Transverse colon (tissue), 4 donors: ENCODE measurements at places on chromosomes 1 and 21. TPM values are rescaled to one million over a fixed set of nuclear protein-coding genes. Genes with fewer than 3 reads are reported as not detected.

APOBEC4 gene
- total RNA-seq, result 0.14 TPM

MXRA8 gene
- total RNA-seq, result 46.5 TPM

CLCA2 gene
- total RNA-seq, result not detected

SPAG17 gene
- not detected for total RNA-seq

KRTAP12-2 gene
- total RNA-seq, result not detected

OR2L2 gene
- 0.16 TPM for total RNA-seq

SLC44A3 gene
- total RNA-seq, result 60.5 TPM

- H3K27me3 ChIP-seq, result no peaks in the 10 kb centered on the region
- no peak overlapping the region for H3K4me3 ChIP-seq
- H3K36me3 ChIP-seq, result no peaks in the 10 kb centered on the region
These were observed 30.8 kb downstream of the RHEX start for GRCh38 chr1:206083750-206084149.

GRCh38 chr21:42269386-42269785, 45.8 kb downstream of the TFF3 start:
- H3K4me3 ChIP-seq, result no peak overlapping the region
- H3K36me3 ChIP-seq, result no peaks in the 10 kb centered on the region
- H3K27ac ChIP-seq, result no peak overlapping the region
- no peak for DNase-seq
- no peaks in the 10 kb centered on the region for H3K27me3 ChIP-seq

DNA sequence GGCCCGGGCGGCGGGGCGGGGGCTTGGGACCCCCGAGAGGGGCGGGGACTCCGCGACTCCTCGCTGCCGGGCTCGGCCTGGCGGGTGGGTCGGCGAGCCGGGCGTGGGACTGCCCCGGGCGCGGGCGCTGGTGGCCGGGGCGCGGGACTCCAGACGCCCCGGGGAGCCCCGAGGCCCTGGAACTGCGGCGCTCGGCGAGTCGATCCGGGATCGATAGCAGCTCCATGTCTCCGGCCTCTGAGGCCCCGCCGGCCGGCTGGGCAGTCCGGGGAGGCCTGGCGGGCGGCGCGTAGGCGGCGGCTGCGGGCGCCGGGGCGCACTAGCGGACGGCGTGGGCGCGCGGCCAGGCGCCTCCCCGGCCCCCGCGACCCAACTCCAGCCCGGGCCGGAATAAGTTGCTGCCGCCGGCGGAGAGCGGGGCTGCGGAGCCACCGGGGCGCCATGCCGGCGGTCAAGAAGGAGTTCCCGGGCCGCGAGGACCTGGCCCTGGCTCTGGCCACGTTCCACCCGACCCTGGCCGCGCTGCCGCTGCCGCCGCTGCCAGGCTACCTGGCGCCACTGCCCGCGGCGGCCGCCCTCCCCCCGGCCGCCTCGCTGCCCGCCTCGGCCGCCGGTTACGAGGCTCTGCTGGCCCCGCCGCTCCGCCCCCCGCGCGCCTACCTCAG, 400 bp downstream of the SAMD11 start:
- H3K27me3 ChIP-seq, result peaks cover 100% of the 10 kb centered on the region
- H3K4me3 ChIP-seq, result peak overlapping the region; percentile 54
- no peak for DNase-seq
- no peak overlapping the region for H3K27ac ChIP-seq

DNA sequence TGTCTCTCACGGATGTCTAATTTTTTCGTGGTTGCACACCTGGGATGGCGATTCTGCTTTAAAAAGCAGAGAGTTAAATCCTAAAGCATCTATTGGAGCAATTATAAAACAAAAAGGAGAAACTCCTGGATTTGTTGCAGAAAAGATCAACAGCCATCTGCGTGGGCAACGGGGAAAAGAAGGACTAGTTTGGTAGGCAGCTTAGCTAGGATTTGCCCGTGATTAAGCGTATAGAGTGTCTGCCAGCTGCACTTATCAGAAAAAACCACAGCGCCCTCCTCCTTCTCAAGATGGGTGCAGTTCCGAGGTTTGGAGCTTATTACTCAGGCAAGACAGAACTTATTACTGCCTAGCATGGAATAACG, 526 bp upstream of the SLC25A24 start:
- H3K27ac ChIP-seq, result peak overlapping the region; percentile 98
- no peaks in the 10 kb centered on the region for H3K36me3 ChIP-seq
- peak overlapping the region; percentile 91 for H3K4me3 ChIP-seq
- H3K27me3 ChIP-seq, result no peaks in the 10 kb centered on the region
- no peaks in the 10 kb centered on the region for H3K4me1 ChIP-seq

DNA sequence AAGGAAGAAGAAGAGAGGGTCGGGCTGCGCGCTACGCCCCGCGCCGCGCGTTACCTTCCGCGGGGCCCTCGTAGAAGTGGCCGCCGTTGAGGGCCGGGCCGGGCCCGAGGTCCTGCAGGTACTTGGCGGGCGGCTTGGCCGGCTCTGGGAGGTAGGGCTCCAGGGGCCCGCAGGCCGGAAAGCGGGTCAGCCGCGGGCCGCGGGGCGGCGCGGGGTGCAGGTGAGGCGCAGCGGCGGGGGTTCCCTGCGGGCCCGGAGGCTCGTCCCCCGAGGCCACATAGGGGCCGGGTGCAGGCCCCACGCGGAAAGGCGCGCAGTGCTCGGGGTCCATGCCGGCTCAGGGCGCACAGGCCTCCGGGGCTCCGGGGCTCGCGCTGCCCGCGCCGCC, 196 bp downstream of the ALX3 start:
- H3K4me1 ChIP-seq, result peaks cover 34% of the 10 kb centered on the region
- no peaks in the 10 kb centered on the region for H3K36me3 ChIP-seq
- H3K27ac ChIP-seq, result no peak overlapping the region
- no peak for DNase-seq
- peaks cover 92% of the 10 kb centered on the region for H3K27me3 ChIP-seq
- H3K4me3 ChIP-seq, result no peak overlapping the region

DNA sequence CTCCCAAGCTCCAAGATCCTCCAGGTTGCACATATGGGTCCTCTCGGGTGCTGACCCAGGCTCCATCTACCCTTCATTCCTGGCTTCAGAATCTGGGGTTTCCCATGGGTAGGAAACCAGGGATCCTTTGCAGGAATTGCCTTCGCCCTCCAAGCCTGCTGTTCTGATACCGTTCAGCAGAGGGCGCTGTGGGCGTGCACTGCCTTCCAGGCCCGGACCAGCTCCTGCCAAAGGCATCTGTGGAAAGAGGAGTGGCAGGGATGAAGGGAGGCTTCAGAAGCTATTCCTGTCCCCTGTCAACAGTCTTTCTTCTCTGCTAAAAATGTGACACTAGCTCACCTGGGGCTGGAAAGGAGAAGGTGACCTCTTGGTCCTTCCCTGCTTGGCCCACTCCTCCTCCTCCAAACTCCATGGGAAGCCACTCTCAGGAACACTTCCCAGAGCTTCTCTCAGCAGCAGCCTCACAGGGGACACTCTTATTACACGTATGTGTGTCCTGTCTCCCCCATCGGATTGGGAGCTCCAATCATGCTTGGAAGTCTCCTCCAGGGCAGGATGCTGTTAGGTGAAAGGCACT, 71.2 kb downstream of the VWA5B1 start:
- H3K27me3 ChIP-seq, result peaks cover 39% of the 10 kb centered on the region
- H3K27ac ChIP-seq, result no peak overlapping the region
- H3K4me1 ChIP-seq, result peaks cover 18% of the 10 kb centered on the region

GRCh38 chr1:247111259-247111699, 7.1 kb upstream of the ZNF669 start:
- no peaks in the 10 kb centered on the region for H3K4me1 ChIP-seq
- no peaks in the 10 kb centered on the region for H3K27me3 ChIP-seq
- no peak for DNase-seq
- H3K4me3 ChIP-seq, result peak overlapping the region; percentile 84
- peak overlapping the region; percentile 85 for H3K27ac ChIP-seq

DNA sequence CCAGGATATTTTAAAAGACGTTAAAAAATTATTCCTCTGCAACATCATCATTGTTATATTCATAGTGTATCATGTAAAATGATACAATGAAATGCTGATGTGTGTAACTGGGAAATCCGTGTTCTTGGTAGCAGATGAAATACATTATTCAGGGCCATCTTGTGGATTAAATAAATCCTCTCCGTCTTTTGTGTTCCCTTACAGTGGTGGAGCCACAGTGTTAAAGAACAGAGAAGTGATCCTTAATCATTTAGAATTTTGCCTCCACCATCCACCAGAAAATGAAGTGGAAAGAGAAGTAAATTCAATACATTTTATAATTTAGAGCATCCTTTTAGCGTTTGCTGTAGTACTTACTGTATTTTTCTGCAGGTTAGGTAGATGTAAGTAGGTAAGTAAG, 1.3 kb downstream of the DYRK3 start:
- no peak overlapping the region for H3K27ac ChIP-seq
- peaks cover 21% of the 10 kb centered on the region for H3K27me3 ChIP-seq
- H3K36me3 ChIP-seq, result no peaks in the 10 kb centered on the region
- no peak overlapping the region for H3K4me3 ChIP-seq
- DNase-seq, result no peak

GRCh38 chr1:233432916-233433315, 105.4 kb downstream of the MAP3K21 start:
- DNase-seq, result no peak
- no peaks in the 10 kb centered on the region for H3K27me3 ChIP-seq
- no peaks in the 10 kb centered on the region for H3K4me1 ChIP-seq
- no peak overlapping the region for H3K27ac ChIP-seq
- no peak overlapping the region for H3K4me3 ChIP-seq
- H3K36me3 ChIP-seq, result no peaks in the 10 kb centered on the region

DNA sequence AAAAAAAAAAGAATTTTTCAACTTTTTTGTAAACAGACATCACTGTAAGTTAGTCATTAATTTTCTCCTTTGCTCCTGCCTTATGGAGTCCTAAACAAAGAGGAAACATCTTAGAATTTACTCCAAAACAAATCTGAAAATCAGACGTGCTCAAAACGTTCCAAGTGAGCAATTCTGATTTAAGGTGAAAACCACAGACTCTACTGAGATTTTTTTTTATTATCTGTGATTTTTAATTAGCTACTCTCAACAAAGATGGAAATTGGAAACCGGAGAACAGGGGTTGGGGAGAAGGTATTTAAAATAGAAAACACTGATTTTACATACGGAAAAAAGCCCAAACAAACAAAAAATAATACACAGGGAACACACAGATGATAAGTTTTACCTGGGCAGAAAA, 7.8 kb upstream of the CTSK start:
- H3K27ac ChIP-seq, result no peak overlapping the region
- H3K36me3 ChIP-seq, result no peaks in the 10 kb centered on the region
- no peaks in the 10 kb centered on the region for H3K27me3 ChIP-seq
- no peak for DNase-seq
- H3K4me1 ChIP-seq, result peaks cover 10% of the 10 kb centered on the region
- H3K4me3 ChIP-seq, result no peak overlapping the region

DNA sequence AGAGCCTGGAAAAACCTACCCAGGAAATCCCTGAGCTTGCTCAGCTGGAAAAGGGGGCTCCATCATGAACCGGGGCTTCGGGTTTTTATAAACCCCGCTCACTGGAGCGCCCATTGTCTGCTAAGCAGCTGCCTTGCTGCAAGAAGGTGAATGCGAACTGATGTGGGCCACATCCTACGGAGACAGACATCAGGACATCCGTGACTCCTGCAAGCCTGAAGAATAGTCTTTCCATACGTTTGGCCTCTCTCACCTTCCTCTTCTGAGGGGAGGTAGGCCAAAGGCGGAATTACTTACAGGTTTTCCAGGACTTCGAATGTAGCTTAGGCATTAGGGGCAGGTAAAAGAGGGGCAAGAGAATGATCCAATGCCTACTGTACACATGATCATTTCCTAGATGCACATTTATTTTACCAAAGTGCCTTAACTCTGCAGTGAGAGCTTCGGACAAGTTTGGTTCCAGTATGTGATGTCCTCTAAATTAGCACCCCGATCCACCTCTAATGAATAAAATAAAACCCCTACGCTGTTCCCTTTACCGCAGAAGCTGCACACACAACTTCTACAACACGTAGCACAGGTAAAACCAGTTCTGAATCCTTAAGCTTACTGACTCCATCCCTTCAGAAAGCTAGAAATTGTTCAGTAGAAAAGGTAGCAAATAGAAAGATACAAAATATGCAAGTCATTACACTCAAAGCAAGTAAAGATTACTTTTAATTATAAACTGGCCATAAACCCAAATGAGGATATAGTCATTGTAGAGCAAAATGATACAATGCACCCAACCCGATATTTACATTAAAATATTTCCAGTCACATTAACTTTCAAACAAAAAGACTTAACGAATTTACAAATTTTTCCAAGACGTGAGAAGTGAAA, 866 bp upstream of the SORT1 start:
- no peaks in the 10 kb centered on the region for H3K27me3 ChIP-seq
- peak overlapping the region; percentile 85 for H3K27ac ChIP-seq
- H3K36me3 ChIP-seq, result peaks cover 6% of the 10 kb centered on the region
- peaks cover 46% of the 10 kb centered on the region for H3K4me1 ChIP-seq
- DNase-seq, result no peak

- H3K36me3 ChIP-seq, result no peaks in the 10 kb centered on the region
- no peaks in the 10 kb centered on the region for H3K27me3 ChIP-seq
- H3K27ac ChIP-seq, result no peak overlapping the region
- no peak for DNase-seq
These were observed 141.9 kb upstream of the LRRC7 start for GRCh38 chr1:69425871-69426270.

DNA sequence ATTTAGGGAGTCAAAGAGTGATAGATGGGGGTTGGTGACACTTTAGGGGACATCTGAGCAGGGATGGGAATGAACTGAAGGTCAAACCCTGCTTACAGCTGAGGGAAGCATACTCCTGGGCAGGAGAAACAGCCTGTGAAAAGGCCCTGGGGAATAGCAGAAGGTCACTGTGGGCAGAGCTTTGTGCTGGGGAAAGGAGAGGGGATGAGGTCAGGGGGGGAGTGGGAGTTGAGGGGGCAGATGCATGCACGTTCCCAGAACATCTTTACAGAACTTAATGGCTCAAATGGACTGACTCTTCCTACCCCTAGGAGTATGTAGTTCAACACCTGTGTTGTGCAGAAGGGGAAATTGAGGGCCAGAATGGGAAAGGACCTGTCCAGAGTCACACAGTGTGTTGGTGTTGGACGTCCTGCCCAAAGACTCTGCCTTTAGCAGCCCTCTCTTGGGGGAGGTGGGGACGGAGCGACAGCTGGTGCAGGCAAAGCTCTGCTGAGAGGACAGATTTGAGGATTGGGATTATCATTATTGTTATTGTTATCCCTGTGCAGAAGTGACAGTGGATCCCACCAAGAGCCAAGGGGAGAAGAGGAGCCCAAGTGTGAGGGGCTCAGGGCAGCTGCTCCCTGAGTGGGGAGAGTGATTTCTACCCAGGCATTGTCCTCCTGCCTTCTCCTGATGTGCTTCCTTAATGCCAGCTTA, 116.5 kb downstream of the PTPRU start:
- H3K4me3 ChIP-seq, result no peak overlapping the region
- peaks cover 7% of the 10 kb centered on the region for H3K27me3 ChIP-seq
- DNase-seq, result no peak
- no peak overlapping the region for H3K27ac ChIP-seq
